ENCODE measurements at places on chromosomes 3 and 15.

DNA sequence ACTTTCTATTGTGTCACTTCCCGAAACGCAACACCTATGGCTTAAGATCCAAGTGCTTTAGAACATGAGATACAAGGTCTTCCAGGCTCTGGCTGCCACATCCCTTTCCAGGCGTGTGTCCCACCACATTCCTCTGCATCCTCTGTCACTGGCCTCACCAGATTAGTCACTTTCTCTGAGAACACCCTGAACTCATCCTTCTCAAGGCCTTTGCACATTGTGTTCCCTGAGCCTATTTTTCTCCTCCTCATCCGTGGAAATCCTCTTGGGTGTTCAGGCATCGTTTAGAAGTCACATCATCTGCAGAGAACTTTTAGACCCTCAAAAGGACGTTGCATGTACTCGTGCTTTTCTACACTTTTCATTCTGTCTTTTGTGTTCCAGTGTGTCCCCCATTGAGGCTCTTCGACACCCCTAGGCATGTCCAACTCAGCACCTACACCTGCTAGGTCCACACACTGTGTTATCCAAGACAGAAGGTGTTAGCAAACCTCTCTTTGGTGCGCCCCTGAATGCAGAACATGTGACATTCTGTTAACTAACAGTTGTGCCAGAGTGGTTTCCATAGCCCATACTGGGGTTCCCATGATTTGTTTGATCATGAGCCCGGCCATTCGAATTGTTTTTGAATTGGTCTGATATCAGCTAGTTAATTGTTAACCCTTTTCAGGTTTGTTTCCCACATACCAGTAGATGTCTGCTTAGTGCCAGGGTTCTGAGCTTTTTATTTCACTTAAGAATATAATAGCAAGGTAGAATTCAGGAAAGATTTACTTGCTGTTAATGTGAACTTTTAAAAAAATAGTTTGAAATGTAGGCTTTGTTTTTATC lies 67.2 kb downstream of the LPP start:
- peak; percentile 80 for DNase-seq

- DNase-seq = no peak
Observed at GRCh38 chr3:107837895-107838612, 252.8 kb downstream of the CD47 start.

GRCh38 chr3:31246293-31247062 lies 286.2 kb upstream of the STT3B start:
- no peak for DNase-seq

- no peak for DNase-seq
Observed at GRCh38 chr3:20344400-20344959, 158.5 kb upstream of the SGO1 start.

DNA sequence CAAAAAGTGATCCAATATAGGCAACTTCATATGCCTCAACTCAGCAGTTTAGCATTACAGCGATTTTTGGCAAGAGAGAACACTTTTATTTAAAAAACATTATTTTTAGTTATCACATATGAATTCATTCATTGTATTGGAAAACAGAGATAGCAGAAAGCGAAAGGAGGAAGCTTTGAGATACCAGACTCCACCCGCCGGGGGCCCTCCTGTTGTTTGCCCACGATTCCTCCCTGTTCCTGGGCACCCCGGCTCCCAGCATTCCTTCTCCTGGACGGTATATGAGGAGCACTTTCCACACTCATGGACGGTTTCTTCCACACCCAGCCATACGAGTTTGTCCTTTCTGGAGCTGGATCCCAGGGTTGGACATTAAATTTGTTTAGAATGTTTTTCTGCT lies 18.2 kb downstream of the APBA2 start:
- no peak for DNase-seq

DNA sequence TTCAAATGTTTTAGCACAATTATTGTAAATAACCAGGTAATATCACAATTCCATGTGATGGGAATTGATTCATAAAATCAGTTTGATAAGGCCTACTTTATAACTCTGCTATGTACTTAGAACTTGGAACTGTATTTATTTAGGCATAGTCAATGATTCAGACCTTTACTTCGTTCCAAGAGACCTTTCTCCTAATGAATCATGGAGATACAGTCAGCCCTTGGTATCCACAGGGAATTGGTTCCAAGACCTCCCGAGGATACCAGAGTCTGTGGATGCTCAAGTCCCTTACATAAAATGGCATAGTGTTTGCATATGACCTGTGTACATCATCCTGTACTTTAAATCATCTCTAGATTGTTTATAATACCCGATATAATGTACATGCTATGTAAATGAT lies 60.8 kb upstream of the UMPS start:
- peak; percentile 52 for DNase-seq

DNA sequence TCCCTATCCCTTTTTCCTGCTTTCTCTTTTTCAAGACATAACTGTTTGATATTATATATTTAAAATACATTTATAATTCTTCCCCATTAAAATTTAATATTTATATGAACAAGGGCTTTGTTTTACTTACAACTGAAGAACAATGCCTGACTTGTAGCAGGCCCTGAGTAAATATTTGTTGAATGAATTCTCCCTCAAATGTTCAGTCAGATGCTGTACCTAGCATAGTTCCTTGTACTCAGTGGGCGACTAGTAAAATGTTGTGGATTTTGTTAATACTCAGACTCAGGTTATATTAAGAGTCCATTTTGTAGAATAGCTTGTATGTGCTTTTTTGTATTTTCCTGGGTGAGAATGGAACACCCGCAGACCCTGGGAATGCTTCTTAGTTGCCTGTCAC lies 69.1 kb downstream of the SEC22A start:
- no peak for DNase-seq

GRCh38 chr15:73704869-73705645 lies 20.9 kb downstream of the CD276 start:
- peak; percentile 64 for DNase-seq

DNA sequence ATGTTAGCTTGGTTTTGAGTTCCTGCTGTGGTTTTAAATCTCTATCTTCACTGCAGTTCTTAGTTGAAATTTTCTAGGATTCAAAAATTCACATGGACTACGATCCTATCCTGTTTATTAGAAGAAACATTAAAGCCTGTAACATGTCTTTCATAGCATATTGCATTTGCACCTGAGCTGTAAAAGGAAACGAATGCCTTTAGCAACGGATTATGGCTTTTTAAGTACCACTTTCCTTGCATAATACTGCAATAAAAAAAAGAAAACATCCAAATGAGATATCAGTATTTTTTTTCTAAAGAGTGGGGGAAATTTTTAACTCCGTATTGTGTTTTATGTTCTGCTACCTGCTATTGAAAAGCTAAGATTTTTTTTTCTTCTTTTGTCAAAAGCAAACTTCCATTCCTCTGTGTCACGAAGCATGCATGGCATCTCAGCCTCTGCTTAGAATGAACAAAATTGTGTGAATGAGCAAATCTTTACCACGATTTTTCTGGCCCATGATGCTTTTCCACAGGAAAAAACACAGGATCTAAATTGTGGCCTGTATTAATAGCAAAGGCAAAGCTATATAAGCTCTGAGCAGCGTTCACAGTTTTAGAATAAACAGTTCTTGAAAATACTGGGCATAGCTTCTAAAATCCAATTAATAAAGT lies 110.0 kb upstream of the CDIN1 start:
- peak; percentile 51 for DNase-seq

GRCh38 chr15:33547876-33548275 lies 237.1 kb downstream of the RYR3 start:
- DNase-seq = peak; percentile 31

DNA sequence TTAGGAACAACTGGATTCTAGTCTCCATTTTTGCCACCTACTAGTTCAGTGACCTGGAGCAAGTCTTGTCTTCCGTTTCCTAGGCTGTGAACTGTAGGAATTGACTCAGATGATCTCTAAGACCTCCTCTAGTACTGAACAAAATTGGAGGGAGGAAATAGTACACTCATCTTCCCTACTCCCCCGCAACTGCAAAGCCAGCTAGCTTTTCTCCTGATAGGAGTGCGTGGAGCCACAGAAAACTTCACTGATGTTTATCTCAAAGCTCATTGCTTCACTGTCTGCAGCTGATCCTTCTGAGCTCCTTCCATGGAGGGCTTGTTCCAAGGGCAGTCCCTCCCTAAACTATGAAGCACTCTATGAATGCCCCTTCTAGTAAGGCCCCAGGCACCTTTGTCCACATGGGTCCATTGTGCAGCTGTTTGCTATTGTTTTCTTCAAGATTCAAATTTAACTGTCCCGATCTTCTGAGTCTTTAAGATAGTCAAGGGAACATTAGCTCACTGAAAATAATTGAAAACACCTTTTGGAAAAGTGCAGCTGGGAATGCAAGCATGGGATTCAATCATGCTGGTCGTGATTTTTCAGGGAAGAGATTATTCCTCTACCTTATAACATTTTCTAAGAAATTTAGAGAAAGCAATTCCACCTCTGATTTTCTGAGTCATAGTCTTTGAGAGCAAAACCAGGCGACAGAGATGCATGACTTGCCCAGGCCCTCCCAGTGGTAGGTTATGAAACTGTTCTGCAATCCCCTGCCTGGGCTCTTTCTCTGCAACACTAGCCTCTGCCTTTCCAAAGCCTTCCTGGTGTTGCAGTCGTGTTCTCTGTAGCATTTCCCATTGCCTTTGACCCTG lies 24.3 kb downstream of the FILIP1L start:
- peak; percentile 86 for DNase-seq

DNA sequence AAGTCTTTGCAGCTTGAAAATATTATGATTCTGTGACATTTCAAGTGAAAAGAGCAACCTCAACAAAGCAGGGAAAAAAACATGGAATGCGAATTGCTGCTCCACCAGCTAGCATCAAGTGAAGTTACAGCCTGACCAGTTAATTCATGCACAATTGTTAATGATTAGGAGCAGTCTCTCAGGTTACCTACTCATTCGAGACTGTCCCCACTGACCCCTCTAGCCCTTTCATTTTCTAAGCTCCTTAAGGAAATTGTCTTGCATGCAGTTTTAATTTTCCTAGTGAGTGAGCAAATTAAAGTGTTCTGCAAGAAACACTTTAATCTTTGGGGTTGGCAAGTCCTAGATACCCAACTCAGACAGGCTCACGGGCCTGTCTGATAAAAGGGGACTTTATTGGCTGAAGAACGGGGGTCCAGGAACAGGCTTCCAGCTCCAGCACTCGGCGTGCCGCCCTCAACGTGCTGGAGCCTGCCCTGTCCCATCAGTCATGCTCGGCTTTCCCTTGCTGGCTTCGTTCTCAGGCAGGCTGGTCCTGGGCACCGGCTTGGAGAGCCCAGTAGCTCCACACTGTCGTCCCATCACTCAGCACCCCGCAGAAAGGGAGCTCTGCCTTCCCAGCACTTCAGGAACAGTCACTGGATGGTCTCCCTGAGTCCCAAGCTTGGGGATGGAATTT lies 18.3 kb downstream of the PODXL2 start:
- no peak for DNase-seq

DNA sequence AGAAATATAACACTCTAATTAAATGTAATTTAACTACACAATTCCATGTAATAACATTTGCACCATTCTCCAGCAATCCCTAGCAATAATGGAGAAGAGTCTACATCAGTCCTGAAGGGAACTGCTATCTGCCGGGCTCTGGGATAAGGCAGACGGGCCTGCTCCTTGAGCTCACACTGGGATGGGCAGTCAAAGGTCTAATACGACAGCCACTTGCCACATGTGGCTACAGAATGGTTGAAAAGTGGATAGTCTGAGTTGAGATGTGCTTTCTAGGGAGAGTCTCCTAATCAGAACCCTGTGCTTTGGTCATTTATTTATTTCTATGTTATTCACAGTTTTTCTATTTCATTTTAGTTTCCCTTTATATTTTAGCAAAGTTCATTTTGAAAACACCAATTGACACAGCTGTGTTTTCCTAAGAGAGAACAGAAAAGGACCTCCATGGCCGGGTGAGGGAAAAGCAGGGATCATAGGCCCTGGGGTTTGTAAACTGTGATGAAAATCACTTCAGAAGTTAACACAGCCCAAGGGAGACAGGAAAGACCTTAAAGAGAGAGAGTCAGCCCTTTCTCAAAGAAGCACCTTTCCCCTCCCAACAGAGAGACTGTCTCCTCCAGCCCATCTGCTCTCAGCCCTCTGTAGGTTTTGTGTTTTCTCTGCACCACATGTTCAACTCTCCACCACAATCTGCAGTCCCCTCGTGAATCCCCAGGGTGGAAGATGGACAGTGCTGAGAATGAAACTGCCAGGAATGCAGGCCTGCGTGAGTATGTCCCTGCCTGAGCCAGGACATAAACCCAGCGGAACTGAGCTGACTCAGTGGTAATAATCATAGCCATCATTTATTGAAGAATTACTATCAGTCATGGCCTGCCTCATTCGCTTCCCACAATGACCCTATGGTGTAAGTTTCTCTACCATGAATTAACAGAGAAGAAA lies 11.6 kb downstream of the FSIP1 start:
- peak; percentile 91 for DNase-seq

- no peak for DNase-seq
Observed at GRCh38 chr3:74287557-74287956, 326.9 kb downstream of the CNTN3 start.

DNA sequence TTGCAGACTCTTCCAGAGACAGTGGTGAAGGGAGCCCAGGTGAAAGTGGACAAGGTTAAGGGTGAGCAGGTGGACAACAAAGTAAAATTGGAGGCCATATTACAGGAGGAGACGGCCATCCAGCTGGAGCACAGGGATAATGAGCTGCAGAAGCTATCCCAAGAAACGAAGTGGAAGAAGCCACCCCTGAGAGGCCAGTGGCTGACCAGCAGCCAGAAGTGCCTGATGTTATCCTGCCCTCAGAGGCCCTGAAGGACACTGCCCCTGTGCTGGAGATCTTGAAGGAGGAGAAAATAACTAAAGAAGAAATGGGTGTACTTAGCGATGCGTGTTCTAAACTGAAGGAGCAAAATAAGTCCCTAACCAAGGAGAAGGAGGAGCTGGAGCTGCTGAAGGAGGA lies 107.6 kb downstream of the SMAD6 start:
- no peak for DNase-seq

GRCh38 chr3:49004352-49005302 lies 2.6 kb upstream of the WDR6 start:
- DNase-seq = no peak

DNA sequence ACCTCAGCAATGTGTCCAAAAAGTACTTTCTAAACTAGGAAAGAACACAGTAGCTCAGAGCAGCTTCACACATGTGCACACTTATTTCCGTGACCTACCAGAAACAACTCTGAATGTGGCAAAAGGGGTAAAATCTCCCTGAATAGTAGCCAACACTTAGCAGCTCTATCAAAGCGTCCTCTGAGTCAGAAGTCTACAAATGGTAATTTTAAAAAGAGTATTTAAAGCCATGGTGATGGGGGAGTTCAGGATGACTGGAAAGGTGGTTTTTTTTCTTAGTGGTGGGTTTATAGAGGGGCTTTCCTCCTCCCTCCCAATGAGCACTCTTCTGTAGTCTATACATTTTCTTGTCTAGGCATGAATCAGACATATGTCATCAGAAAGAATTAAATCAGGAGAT lies 223.8 kb upstream of the PRICKLE2 start:
- DNase-seq = no peak

DNA sequence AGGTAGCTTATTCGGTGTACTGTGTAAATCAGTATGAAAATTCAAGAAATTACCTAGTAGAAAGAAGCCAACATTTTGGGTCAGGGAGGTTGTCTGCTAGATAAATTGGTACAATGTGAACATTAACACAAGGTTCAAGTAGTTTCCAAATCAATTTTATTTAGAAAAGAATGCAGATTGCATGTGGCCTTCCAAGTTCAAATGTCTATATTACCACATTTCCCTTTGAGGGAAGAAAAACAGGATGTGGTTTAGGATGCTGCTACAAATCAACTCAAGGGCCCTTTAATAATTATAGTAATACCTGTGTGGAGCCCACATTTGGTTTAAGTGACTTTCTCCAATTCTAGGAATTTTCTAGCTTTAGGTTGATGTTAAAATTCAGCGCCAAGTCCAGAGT lies 57.5 kb downstream of the CADPS start:
- no peak for DNase-seq

- peak; percentile 84 for DNase-seq
Observed at GRCh38 chr3:139281522-139282196, 62.2 kb upstream of the MRPS22 start.

Data from ELR (cell line).